Erythroblast (primary cell): ENCODE measurements at places on chromosomes 13 and 19.

GRCh38 chr13:101565317-101565716 lies 112.8 kb downstream of the ITGBL1 start:
- DNase-seq = no peak

GRCh38 chr19:3338541-3339181 lies 27.7 kb upstream of the NFIC start:
- DNase-seq = no peak

DNA sequence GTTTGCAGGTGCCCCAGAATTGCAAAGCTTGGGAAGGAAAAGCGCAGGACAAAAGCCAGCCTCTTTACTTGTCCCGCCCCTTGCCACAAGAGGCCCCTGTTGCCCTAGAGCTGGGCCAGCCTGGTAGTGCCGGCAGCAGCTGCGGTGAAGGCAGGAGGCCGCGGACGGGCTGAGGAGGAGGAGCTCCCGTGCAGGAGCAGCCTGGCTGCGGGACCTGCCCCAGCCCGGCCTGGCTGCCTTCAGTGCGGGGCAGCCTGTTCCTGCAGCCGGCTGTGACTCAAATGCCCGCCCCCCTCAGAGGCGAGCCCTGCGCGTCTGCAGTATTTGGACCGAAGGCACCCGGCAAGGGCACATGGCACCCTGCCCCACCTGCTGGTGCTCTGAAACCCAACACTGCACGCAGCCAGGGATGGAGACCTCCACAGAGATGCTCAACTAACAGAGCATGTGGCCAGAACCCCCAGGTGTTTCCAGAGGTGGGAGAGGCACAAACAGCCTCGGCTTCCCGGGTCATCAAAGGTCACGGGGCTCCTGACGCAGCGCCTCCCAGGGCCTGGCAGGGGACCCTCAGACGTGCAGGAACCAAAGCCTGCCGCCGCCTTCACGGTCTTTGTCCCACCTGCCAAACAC lies 29.7 kb downstream of the NAXD start:
- DNase-seq = peak; percentile 64

DNA sequence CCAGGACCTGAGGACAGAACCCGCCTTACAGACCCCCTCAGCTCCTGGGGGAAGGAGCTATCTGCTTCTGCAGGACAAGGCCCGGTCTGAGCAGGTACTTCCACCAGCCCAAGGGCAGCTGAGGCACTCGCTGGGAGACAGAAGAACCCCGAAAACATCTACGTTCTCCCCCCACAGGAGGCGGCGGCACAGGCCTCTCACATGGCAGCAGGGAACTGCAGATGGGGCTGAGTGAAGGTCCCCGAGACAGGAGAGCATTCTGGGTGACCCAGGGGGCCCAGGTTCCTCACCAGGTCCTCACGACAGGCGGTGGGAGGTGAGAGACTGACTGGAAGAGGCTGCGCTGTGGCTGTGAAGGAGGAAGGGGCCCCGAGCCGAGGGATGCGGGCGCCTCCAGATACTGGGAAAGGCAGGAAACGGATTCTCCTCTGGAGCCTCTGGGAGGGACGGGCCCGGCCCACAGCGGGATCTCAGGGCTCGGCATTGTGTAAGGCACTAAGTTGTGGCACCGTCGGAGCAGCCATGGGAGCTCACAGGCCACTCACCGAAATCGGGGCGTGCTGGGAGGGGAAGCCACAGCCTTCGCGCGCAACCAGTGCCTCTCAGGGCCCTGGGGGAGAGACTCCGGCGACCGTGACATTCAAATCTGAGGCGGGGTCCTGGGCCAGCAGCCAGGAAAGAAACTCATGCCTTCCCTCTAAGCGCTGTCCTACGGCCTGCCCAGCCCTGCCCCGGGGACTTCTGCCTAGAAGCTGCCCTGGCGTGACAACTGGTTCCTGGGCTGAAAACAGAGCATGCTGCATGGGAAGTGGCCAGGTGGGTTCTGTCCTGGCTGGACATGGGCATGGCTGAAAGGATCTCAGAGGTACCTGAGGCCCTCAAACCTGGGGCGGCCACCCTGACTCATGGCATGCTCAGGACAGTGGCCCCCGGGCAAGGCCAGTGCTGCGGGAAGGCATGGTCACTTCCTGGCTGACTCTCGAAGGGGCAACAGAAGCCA lies 14.0 kb downstream of the RPL36 start:
- DNase-seq = no peak

GRCh38 chr13:110984381-110984780 lies 69.5 kb upstream of the ANKRD10 start:
- DNase-seq = no peak

GRCh38 chr19:35179830-35180229 lies 25.3 kb downstream of the FXYD5 start:
- no peak for DNase-seq

DNA sequence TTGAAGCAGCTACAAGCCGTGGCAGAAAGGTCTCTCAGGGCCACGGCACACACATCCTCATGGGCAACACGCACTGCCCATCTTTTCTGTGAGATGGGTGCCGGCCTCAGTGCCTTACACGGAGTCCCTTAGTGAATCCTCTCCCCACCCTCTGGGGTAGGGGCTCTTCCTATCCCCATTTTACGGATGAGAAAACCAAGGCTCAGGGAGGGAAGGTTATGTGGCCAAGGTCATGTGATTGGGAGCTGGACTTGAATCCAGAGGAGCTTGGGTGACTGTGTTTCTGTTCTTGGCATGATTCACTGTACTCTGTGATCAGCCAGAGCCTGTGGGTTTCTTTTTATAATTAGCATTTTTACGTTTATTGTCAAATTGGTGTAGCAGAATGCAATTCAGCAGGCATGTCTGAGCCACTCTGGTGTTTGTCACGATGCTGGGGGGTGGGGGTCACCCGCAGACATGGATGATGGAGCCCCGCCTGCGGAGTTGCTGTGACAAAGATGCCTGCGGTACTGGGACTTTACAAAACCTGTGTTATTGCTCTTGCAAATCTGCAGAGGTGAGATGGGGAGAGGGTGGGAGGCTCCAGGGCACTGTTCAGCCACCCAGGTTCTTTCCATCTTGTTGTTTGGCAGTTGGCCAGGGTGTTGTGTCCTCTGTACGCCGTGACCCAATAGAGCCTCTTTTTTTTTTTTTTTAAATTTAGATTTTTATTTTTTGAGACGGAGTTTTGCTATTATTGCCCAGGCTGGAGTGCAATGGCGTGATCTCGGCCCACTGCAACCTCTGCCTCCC lies 4.5 kb downstream of the SCN1B start:
- no peak for DNase-seq

- no peak for DNase-seq
Measured at GRCh38 chr19:38494379-38494778, 60.9 kb downstream of the RYR1 start.

DNA sequence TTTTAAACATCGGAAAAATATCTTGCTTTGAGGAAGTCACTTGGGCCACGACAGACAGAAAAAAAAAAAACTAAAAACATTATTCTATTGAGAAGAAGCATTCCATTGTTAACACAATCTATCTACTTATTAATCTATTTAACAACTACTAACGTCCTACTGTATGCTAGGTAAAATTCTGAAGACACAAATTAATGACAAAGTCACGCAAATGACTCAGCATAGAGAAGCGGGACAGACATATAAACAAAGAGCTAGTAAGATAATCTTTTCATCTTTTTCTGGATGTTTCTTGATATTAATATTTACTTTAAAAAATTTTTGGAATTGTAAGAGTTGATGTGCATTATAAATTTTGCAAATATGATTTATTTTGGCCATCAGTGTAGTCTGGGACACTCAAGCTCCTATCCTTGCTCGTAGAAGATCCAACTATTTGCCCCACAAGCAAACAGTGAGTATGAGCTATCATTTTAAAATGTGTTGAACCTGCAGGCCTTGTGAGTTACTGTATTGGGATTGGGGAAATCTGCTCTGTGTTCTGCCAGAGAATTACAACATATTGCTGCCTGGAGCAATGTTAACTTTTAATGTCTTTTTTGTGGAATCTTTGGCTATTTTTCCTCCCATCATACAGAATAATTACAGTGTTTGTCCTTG lies 109.1 kb downstream of the PCDH9 start:
- DNase-seq = no peak

- no peak for DNase-seq
Measured at GRCh38 chr13:53198017-53198416, 169.4 kb downstream of the OLFM4 start.

DNA sequence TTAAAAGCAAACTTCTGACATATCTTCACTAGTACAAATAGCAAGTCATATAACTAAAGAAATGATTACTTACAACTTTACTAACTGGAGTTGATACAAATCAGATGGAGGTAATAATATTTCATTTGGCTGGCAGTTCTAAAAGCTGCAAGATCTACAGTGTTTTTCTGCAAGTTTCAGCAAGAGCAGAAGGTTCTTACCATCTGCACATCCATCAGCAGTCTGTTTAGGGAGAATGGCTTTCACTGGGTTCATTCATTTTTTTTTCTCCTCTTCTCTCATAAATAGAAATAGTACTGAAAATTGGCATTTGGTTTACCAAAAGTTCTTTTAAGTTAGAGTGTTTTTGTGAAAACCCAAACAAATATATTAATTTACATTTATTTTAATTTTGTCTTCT lies 3.1 kb upstream of the SHISA2 start:
- no peak for DNase-seq

DNA sequence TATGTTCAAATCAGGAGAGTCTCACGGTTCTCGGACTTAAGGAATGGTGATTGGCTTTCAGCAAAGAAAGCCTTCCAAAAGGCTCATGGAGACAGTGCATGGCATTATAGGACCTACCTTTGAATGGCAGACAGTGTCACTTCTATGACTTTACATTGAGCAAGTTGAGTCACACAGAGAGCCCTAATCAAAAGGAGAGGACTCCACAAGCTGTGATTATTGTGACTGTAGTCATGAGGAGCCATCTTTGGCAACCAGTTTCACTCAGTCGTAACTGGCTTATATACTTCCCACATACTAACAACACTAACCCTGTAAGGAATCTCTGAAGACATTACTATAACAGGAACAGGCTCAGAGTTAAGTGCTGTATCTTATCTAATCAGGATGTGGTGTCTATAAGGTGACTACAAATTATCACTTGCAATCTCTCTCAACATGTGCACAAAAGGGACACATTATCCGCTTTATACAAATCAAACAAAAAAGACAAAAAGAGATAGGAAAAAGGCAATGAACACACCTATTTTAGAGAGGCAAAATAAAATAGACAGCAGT lies 6.1 kb downstream of the LGALS14 start:
- DNase-seq = no peak

DNA sequence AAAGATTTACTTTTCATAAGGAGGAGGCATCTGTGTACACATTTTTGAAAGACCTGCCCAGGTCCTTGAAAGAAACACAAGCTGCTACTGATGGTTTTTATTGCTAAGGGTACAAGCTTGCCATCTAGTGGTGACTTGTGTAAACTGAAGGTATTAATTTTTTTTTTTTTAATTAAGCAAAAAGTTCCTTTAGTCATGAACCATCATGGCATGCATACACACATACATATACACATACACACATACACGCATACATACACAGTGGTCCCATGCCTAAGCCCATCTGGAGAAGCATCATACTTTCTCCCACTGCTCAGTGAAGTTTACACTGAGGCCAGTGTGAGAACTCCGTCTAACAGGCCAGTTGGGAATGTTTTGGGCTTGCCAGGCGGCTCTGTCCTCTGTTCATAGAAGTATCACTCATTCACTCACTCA lies 312.5 kb downstream of the DCLK1 start:
- peak; percentile 14 for DNase-seq

DNA sequence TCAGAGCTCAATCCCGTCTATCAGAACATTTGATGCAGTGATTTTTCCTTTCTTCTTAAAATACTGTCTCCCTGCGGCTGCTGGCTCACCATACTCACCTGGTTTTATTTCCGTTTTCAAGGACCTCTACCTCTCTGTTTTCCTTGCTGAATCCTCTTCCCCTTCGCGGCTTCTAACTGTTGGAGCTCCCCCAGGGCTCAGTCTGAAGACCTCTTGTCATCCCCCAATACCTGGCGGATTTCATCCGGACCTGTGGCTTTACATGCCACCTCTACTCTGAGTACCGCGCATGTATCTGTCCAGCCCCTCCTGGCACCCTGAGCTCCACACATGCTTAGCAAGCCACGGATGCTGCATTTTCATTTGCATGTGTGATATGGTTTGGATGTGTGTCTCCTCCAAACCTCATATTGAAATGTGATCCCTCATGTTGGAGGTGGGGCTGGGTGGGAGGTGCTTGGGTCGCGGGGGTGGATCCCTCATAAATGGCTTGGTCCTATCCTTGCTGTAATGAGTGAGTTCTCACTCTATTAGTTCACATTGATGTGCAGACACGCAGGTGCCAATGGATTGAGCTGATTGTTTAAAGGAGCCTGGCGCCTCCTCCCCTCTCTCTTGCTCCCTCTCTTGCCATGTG lies 106.2 kb upstream of the LSM14A start:
- DNase-seq = no peak

GRCh38 chr19:31952693-31953092 lies 392.7 kb upstream of the ZNF507 start:
- peak; percentile 0 for DNase-seq
